ENCODE measurements at places on chromosomes 7 and 10.
A peak's percentile ranks its signal among the peaks of the same experiment; 100 is the strongest.

- DNase-seq, result no peak
Observed at GRCh38 chr10:132586739-132587138, 49.2 kb downstream of the INPP5A start.

GRCh38 chr10:71372882-71373495 is 23.7 kb upstream of the CDH23 start:
- DNase-seq, result no peak

- DNase-seq, result peak; percentile 54
Observed at GRCh38 chr10:101229266-101230182, at the start of gene LBX1. Gene LBX1, minus strand, starts transcription at chr10:101229463. Its CDS starts 648 bp downstream, at chr10:101228815.

- DNase-seq, result no peak
Observed at GRCh38 chr7:157974678-157975230, 612.9 kb downstream of the PTPRN2 start.

- no peak for DNase-seq
Observed at GRCh38 chr10:125003901-125004467, 62.1 kb downstream of the ZRANB1 start.

DNA sequence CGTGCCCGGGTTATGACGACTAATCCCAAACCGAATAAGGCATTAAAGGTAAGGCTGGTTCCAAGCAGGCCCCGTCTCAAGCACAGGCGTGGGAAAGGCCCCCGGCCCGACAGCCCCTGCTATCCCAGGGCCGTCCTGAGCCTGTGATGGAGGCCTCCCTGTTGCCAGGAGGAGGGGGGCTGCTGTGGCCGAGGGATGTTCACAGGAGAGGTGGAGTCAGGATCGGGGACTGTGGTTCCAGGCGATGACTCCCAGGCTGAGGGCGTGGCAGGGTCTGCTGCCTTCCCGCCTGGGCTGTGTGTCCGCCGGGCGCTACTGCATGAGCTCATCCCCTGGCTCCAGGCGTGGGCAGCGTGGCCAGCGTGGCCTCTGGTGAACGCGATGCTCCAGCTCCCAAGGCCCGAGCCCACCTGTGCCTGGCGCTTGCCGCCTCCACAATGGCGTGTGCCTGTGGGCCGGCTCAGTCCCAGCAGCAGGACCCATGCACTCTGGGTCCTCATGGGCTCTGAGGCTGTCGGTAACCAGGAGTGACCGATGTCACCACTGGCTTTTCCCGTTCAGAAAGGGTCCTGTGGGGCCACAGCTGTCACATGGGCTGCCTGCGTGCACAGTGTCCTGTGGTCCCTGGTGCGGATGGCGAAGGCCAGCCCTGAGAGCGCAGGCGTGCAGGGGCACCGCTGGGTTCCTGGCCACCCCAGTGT is 8.8 kb downstream of the MAFK start:
- no peak for DNase-seq

DNA sequence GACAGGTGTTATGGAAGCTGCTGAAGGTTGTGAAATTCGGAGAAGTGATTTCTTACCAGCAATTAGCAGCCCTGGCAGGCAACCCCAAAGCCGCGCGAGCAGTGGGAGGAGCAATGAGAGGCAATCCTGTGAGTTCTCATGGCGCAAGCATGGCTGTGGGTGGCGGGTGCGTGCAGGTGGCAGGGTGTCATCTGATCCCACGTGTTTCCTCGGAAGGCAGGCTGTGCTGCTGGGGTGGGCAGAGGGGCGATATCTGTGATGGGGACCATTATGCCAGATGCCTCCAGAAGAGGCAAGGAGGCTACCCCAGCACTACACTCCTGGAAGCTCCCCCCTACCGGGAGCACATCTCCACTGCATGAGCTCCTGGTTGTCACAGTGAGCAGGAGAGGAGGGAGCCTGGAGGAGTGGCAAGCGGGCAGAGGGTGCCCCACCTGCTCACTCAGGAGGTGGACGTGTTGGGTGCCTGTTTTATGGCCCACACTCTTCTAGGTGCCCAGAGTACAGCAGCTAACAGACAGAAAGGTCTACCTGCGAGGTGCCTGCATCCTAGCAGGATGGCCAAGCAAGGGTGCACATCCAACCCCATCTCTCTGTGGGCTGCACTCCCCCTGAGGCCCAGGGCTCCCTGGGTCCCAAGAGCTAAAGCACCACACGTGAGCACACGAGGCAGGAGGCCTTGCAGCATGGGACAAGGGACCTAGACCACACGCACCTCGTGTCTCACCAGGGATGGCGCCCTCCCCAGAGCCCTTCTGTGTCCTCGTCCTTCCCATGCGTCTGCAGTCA is 204.7 kb downstream of the EBF3 start:
- DNase-seq, result no peak

DNA sequence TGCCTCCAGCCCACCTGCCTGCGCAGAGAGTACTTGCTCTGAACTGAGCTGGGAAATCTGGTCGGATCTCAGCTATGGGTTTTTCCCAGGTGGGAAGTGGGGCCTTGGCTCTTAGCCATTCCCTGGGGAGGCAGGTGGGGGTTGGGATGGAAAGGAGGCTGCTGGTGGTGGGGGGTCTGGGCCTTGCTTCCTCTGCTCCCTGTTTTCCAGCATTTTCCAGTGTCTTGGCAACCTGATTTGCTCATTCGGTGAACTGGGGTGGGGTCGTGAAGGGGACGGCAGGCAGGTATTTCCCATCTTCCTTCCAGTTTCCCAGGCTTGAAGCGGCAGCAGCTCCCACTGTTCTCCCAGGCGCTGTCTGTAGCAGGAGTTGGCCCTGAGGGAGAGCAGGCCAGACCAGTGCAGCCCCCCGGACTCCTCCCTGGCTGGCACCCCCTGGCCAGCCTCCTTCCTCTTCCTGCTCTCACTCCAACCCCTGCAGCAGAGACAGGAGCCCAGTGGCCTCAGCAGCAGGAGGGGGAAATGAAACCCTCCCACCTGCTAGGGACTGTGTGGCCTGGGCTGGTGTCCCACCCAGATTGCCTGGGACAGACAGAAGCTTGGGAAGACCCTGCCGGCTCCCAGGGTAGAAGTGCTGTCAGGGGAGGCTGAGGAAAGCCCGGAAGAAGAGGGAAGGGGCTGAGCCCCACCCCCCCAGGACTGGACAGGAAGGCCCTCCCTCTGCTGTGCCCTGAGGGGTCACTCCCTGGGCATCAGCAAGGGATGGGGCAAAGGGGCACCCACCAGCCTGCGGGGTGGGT is 6.6 kb downstream of the TRIM8 start:
- no peak for DNase-seq

DNA sequence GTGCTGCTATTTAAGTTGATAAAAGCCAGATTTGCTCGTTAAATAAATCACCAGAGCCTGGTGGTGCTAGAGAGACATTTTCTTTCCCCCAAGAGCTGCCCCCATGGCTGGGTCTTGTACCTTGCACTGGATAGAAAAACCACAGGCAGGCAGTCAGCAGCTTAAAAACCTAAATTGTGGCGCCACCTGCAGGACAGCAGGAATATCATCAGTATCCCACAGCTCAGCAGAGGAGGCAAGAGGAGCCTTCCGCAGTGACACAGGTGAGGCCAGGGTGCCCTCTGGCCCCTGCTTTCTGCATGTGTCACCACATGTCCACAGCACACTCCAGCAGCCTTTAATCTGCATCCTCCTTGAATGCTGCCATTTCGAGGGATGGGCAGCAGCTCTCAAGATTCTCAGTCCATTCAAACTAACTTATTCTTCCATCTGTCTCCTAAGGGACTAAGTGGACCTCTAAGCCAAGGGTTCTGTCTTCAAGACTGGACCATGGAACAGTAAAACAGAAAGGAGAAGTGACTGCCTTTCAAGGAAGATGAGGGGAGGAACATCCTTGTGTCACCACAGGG is 4.5 kb upstream of the PLXNA4 start:
- peak; percentile 79 for DNase-seq

- DNase-seq, result peak; percentile 53
Observed at GRCh38 chr7:18345641-18346234, 149.8 kb upstream of the HDAC9 start.

- peak; percentile 59 for DNase-seq
Observed at GRCh38 chr7:2231992-2232765, 566 bp downstream of the MAD1L1 start.

GRCh38 chr10:83489161-83489560 is 650.1 kb upstream of the GHITM start:
- no peak for DNase-seq

DNA sequence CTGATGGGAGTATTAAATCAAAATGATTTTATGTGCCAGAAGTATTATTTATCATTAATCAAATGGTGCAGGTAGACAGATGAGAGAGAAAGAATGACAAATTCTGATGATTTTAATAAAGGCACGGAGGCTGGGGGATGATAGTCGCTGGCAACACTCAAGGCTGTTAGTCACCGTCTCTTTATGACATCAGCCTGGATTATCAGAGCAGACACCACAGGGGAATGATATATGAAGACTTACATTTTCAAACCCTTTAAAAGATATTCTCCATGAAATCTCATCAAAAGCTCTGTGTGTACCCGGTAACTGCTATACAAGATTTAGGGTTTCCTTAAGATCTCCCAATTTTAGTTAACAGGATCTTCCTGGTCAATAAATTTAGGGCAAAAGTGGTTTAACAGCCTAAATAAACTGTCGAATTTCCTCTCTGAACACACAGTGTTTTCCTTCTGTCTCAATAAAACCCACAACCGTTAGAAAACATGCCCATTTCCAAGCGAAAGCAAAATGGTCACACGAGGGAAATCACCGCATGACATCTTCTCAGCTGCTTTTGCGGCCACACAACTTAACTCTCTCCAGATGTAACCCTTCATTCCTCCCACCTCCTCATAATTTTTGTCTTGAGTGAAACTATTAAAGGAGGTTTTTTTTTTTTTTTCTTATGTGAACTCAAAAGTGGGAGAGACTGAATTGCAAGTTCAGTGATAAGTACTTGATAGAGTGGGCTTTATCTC is 133.2 kb upstream of the FAM171A1 start:
- DNase-seq, result no peak

GRCh38 chr7:43779045-43779812 is 20.7 kb downstream of the BLVRA start:
- no peak for DNase-seq

- DNase-seq, result no peak
Observed at GRCh38 chr10:4101918-4102654, 317.1 kb upstream of the KLF6 start.

DNA sequence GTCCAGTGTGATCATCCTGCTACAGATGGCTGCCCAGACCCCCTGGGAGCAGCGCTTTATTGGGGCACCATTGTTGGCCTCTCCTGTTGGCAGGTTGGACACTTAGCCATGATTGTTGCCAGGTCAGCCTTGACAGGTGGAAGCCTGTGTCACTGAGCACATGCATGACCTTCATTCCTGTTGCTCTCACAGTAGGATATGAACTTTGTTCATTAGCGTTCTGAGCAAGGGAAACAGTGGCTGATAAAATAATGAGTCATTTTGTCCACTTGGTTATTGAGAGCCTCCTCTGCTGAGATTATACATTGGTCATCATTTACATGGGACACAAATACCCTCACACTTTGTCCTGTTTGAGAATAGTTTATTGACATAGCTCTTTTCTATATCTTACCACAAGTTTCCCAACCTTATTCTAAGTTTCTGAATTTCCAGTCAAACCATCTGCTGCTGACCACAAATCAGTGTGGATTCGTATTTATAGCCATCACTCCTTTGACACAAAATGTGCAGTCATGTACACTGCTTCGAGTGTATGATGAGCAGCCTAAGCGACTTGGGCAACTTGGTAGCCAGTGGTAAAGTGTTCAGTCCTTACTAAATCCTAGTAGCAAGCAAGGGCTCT is 102.6 kb downstream of the TPST1 start:
- no peak for DNase-seq

GRCh38 chr7:133372337-133372736 is 119.5 kb downstream of the EXOC4 start:
- no peak for DNase-seq

- peak; percentile 61 for DNase-seq
Observed at GRCh38 chr7:37916673-37917660, at the start of gene SFRP4. Gene SFRP4, minus strand, starts transcription at chr7:37916817. Its CDS starts 280 bp downstream, at chr7:37916537.
